Tongue (tissue), 3 donors: ENCODE measurements at places on chromosomes 11 and 22.

- no peak for DNase-seq
These were observed 11.7 kb upstream of the KAT5 start for GRCh38 chr11:65700399-65700798.

DNA sequence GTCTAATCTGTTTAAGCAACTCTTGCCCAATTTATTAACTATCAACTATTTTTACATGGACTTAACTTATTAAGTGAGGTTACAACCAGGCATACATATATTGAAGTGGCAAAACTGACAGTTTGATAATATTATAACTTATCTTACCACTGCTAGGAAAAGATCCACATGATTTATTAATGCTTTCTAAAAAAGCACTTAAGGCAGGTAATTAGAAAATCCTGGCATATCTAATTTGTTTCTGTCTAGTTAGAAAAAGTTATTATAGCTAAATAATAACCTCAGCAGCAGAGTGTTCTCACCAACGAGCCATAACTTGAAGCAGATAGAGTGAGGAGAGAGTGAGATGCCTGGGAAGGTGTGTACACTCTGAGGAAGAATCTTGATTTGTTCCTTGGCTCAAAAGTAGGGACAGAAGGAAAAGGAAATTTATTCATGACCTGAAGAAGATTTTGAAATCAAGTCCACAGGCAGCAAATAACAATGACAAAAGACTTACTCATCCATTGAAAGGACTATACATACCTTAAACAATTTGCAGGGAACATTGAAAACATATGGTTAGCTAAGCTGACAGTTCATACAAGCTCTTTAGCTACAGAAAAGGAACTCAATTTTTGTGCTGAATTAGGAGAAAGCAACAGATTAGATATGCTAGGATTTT, 7.1 kb upstream of the MUC15 start:
- peak; percentile 17 for DNase-seq

GRCh38 chr11:18748766-18749365, 22.9 kb upstream of the IGSF22 start:
- DNase-seq = no peak

DNA sequence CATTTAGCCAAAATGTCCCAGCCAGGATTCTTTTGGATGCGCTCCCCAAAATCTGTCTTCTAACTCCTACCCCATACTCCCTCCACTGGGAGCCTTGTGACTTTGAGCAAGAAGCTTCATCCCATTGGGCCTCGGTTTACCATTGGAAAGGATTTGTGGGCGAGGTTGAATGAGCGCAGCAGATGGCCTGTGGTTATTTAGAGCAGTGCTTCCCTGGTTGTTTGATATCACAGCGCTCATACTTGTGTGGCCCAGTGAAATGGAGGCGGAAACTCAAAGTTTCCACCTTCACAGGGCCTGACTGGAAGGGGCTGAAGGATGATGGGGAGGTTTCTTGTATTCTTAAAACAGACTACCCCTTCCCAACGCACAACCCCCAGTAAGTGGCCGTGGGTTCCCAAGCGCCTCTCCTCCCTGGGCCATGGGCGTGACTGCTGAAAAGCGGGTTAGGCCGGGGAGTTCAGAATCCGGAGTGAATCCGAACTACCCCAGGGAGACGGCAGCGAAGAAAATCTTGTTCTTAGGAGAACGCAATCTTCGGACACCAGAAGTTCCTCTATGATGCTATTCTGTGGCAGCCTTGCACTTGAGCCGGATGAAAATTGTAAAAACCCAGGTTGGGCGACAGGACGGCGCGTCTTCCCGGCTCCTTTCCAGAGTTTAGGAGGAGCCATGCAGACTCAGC, 1.2 kb upstream of the ATF4 start:
- no peak for DNase-seq

GRCh38 chr11:130980071-130980862, 64.0 kb upstream of the SNX19 start:
- no peak for DNase-seq

- no peak for DNase-seq
These were observed 12.8 kb downstream of the BMAL1 start for GRCh38 chr11:13290221-13290980.

- no peak for DNase-seq
These were observed 26.1 kb upstream of the ADA2 start for GRCh38 chr22:17245341-17245740.

DNA sequence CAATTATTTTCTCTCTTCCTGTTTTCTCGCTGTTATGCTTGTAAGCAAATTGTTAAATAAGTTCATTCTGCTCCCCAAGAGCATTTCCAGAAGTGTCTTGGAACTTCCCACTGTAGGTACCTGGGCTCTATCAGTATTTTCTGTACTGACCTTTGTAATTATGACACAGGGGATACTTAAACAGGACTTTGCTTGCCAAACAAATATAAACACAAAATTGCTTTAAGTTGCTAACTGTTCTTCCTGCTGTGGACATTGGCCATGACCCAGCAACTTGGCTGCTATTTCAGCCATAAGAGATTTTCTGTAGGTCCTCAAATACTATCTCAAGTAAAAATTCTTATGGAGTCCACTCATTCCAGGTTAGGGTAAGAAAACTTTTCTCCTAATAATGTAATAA, 30.1 kb downstream of the SYT9 start:
- peak; percentile 36 for DNase-seq

GRCh38 chr11:78036313-78036712, 13.2 kb upstream of the KCTD14 start:
- DNase-seq = no peak

DNA sequence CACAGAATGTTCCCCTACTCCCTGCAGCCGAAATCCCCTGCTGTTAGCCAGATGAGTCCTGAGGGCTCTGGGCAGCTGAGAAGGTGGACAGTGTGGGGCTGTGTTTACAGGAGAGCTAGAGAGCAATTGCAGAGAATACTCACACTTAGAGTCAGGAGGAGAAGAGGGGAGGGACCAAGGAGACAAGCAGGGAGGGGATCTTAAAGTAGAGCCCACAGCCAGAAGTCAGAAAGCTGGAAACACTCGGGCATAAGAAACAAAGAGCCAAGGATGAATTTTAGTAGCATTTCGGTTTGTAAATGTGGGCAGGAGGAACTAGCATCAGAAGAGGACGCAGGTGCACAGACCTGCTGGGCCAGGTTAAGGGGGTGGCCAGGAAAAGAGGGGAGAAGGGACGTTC, 1435.9 kb downstream of the BRD1 start:
- DNase-seq = no peak

DNA sequence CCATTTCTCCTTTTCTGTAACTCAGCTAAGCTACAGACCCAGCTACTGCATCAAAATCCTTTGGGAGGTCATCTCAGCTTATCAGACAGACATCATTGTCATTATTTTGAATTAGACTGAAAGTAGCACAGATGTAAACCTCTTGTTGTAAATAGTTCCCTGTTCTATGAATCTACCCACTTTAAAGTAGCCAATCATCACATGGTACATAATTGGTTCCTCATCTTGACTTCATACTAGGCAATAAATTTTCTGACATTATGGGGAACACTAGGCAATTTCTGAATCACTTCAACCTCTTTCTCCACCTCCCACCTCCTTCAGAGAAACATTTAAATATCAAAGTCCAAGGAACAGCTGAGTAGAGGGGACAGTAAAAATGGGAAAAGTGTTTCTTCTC, 47.9 kb downstream of the MPPED2 start:
- DNase-seq = no peak

DNA sequence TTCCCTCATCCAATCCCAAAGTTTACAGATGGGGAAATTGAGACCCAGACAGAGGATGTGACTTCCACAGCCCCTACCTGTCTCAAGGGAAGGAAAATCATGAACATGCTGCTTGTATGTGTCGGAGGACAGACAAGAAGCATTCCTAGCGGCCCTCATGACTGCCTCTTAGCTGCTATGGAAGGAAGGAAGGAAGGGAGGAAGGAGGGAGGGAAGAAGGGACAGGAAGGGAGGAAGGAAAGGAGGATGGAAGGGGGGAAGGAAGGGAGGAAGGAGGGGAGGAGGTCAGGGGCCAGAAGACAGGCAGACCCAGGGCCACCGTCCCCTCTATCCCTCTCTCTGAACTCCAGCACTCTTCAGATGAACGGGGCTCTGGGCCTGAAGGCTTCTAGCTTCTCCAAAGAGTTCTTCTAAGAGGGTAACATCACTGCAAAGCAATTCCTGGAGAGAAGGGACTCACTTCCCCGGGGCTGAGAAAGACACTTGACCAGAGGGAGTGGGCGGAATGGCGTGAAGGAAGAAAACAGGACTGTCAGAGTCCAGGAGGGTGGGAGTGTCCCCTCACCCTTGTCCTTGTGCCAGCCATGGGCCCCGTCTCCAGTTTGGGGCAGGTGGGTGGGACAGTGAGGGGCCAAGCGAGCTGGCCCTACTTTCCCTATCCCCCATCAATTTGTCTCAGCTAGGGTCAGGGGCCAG, 149.4 kb downstream of the FEZ1 start:
- no peak for DNase-seq

DNA sequence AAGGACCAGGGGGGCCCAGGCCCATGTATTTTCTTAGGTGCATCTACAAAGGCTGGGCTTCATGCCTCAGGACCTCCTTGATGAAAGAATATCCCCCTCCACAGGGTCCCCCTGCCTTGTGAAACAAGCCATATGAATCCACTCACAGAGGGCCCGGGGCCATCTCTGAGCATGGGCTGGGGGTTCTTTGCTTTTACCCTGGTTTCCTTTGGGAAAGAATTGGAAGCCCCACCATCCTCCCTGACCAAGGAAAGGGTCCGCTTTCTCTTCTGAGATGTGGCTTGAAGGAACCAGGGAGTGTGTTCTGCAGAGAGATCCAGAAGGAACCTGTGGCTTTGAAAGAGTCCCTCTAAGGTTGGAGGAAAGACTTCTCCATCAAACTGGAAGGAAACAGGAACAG, 9.2 kb upstream of the ANO1 start:
- DNase-seq = no peak

- DNase-seq = no peak
These were observed 7.2 kb upstream of the CD81 start for GRCh38 chr11:2369896-2370295.

DNA sequence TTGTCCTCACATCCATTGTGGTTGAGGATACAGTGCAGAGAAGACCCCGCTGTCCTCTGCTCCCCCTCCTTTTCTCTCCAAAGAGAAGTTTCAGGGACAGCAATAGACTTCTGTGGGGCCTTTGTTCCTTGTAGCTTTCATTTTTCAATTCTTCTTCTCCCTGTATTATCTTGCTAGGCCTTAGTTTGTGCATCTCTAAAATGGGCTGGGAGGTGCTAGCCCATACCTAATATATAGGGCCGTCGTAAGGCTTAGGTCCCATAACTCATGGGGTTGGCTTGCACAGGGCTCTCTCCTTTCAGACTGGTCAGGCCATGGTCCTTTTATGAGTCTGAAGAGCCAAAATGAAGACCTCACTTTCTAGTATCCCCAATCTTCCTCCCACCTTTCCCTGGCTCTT, 33.0 kb downstream of the ZBTB16 start:
- DNase-seq = no peak

- no peak for DNase-seq
These were observed 67.2 kb downstream of the EXT2 start for GRCh38 chr11:44162662-44163061.

GRCh38 chr11:70885281-70886231, 366.8 kb downstream of the SHANK2 start:
- peak; percentile 80 for DNase-seq

DNA sequence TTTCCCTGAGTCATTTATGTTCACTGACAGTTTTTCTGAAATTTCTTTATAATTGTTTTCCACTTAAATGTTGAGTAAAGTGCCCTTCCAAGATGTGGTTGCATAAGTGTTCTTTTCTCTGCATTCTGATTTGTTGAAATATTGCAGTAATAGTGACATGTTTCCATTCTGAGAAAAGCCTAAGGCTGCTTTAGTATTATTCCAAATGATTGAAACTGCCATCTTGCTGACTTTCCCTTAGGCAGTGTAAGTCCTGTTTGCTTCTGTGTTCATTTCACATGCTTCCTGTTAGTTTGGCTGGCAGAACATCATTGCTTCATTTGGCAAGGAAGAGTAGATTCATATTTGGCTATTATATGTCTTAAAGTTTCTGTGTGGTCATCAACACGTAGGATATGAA, 146.5 kb downstream of the ELP4 start:
- no peak for DNase-seq

DNA sequence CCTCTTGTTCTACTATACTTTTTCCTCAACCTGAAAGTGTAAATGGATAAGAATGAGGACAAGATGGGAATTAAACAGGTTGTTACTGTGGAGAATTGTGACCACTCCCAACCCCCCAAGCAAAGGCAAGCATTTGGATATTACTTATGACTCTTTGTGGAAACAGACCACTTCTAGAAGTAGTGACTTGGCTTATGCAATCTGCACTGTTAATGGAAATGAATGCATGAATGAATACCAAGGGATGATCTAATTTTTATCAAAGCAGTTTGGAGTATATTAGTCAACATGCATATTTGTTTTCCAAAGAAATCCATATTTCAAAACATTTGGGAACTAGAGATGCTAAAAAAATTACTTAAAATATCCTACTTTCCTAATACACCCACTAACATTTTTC, 35.3 kb downstream of the AMOTL1 start:
- DNase-seq = no peak

- no peak for DNase-seq
These were observed 84.0 kb downstream of the GGTLC2 start for GRCh38 chr22:22728382-22728781.

DNA sequence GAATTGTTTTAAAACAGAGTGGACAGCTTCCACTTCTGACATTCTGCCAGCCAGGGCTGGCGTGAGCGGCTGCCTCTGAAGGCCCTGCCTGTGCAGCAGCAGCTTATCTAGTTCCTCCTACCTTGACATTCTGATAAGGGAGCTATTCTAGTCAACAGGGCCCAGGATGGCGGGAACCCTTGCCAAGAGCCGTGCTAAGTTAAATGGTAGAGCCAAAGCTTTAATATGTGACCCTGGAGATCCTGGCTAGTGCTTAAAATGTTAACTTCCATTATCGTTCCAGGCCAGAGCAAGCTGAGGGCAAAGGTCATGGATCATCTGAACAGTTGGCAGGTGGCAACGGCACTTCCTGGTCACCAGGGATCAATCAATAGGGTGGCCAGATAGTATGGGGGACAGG, 3.5 kb downstream of the KCNJ5 start:
- no peak for DNase-seq

- no peak for DNase-seq
These were observed 67.6 kb upstream of the CTSC start for GRCh38 chr11:88404932-88405710.

- DNase-seq = no peak
These were observed 429.9 kb upstream of the B3GAT1 start for GRCh38 chr11:134841972-134842371.

- peak; percentile 60 for DNase-seq
These were observed 1.2 kb downstream of the DDX17 start for GRCh38 chr22:38504731-38505540.
